ENCODE measurements at places on chromosomes 12 and 14.

DNA sequence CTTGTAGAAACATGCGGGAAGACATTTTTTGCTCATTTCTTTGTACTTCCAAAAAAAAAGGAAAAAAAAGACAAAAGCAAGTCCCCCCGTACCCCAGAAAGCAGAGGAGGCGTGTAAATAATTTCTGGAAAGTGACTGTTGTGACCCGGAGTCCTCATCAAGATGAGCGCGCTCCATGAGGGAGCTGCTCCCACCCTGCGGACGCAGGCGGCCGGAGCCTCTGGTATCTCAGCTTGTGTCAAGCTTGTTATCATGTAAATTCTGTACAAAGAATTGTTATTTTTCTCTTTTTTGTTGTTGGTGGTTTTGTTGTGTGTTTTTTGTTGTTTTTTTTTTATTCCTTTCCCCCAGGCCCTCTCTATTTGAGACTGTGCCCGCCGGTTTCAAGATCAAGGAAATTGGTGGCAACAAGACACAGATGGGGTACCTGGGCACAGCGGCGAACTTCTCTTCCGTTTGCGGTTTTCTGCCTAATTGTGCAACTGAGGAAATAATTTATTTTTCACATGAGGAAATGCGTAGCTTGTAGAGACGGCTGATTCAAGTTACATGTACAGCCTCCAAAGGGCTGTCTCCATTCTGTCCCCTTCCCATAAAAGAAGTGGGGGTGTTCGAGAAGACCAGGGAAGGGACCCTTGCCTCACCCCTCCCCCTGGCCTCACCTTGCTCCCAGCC is 27.0 kb downstream of the HPD start:
- DNase-seq = no peak

DNA sequence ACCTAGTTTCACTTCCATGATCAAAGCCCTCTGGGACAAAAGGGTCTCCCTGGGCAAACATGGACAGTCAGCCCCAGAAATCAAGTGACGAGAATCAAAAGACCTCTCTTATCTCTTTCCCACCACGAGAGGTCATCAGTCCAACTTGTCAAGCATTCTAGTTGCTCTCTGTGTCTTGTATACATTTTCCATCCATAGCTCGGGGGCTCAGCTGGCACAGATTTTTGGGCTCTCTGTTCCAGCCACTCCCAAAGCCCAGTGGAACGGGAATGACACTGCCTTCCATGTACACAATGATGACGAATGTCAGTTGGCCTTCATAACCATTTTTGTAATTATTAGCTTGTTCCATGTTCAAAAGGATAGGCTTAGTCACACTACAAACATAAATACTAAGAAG is 29.7 kb downstream of the NOS1 start:
- DNase-seq = no peak

- no peak for DNase-seq
Observed at GRCh38 chr12:68970951-68971350, 38.0 kb upstream of the CPM start.

DNA sequence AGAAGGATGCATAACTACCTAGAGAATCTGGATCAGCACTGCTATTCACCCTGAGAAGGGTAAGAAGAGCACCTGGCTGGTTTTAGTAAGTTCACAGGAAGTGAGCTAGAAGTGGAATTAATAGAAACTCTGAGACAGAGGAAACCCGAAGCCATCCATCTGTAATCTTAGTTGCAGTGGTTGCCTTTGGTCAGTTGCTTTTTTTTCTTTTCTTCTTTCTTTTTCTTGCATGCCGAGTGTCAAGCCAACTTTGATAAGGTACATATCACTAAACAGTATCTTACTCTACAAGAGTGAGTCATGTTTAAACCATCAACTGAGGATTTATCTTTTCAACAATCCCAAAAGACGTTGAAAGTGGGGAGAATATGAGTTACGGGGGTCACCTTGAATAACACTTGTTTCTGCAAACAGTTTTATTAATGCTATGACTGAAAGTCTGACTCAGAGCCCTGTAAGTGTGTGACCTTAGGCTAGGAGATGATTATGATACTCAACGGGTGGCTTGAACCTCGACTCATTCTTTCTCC is 26.7 kb downstream of the C12orf75 start:
- no peak for DNase-seq

DNA sequence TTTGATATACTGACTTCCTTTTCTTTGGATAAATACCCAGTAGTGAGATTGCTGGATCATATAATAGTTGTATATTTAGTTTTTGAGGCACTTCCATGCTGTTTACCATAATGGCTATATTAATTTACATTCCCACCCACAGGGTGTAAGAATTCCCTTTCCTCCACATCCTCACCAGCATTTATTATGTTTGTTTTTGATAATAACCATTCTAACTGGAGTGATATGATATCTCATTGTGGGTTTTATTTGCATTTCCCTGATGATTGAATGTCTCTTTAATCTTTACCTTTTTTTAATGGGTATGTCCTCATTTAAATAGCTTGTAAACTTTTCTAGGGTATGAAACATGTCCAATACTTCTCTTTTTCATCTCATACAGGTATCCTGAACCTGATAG is 11.6 kb upstream of the SAV1 start:
- no peak for DNase-seq

DNA sequence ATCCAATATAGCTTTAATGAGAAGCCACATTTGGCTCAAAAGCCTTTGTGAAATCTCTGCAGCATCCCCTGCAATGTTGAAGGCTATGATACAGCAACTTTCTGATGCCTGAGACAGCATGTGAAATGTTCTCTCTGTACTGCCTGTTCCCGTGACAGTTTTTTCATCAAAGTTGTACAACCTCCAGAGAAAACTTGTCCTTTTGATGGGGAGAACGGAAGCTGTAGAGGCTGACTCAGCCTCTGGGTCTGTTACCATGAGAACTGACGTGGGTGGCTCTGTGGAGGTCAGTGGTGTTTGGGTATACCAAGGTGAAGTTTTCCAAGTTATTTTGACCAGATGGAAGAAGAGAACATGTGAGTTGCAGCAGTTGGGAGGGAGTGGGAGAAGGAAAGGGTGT is 17.0 kb downstream of the SLC4A8 start:
- no peak for DNase-seq

- peak; percentile 24 for DNase-seq
Observed at GRCh38 chr12:54561164-54561563, 11.8 kb downstream of the PDE1B start.

- no peak for DNase-seq
Observed at GRCh38 chr14:51369814-51370213, 129.8 kb downstream of the TMX1 start.

GRCh38 chr14:77316872-77317301 is 3.8 kb downstream of the POMT2 start:
- no peak for DNase-seq

GRCh38 chr14:91911474-91912032 is 35.9 kb downstream of the FBLN5 start:
- DNase-seq = peak; percentile 36
